EH (cell line): ENCODE measurements at places on chromosomes 6 and 20.
A peak's percentile ranks its signal among the peaks of the same experiment; 100 is the strongest.

GRCh38 chr6:75345413-75345812 lies 60.8 kb upstream of the TMEM30A start:
- no peak for DNase-seq

DNA sequence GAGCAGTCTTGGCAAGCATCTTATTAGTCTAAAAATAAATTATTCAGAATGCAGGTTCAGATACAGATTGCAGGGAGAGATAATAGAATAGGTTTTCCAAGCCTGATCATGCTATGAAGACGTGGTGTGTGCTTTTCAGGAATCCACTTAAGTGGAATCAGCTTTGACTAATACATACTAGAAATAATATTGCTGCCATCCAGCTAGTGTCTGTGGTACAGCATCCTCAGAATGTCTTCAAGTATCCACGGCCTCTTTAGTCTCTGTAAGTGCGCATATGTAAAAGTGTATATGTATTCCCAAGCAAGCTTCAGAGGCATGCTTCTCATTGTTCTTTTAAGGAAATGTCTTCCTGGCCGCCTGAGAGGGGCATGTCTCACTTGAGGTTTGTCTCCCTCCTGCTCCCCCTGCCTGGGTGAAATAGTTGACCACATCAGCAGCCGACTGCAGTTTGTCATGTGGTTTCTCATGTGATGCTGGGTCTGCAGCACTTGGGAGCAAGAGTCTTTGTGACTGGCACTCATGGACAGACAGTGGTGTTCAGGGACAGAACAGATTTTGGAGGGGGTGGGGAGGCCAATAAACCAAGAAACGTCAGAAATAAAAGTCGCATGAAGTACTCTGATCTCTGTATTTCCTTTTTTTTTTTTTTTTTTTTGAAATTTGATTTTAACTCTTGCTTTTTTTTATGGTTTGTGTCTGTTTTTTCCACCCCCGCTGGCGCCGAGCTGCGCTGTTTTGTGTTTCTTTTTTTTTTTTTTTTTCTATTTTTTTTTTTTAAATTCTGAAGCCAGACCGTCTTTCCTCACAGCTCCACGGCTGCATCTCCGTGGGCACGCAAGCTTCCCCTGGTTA lies 150.8 kb downstream of the PRL start:
- peak; percentile 82 for DNase-seq

GRCh38 chr20:37943501-37944455 lies 40.9 kb downstream of the VSTM2L start:
- DNase-seq = no peak

DNA sequence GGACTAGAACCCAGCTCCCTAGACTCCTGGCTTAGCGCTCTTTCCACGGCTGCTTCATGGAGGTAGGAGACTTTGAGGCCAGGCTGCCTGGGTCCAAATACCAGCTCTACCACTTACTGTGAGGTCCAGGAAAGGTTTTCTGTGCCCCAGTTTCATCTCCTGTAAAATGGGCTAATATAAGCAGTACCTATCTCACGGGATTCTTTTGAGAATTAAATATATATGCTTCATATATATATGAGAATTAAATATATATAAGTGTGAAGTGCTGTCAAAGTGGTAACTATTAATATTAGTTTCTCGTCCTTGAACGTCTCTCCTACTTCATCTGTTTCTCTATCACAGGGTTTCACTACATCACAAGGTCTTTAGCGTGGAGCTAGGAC lies 10.2 kb upstream of the LY6G5C start:
- no peak for DNase-seq

DNA sequence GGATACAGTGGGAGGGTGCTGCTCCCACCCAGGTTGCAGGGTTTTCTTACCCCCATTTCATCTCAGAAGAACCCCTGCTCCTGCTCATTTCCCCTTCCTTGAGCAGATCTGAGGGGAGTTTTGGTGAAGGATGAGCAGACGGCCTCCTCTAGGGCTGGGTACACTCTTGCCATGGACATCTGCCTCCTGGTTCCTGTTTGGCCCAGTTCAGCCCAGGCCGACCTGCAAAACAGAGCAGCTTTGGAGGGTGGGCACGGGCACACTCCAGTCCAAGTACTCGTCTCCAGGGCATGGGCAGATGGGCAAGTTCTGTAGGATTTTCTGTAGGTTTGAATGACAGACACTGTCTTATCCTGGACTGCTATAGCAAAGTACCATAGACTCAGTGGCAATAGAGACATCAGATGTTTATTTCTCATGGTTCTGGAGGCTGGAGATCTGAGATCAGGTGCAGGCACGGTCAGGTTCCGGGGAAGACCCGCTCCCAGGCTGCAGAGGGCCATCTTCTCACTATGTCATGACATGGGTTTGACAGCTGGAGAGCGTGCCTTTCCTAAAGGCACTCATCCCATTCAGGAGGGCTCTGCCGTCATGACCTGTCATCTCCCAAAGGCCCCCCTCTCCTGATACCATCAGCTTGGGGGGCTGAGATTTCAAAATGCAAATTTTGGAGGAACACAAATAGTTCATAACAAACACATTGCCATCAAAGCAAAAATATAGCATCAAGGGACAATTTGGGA lies 6.2 kb downstream of the NPBWR2 start:
- no peak for DNase-seq

GRCh38 chr20:21391185-21391971 lies 5.9 kb downstream of the NKX2-4 start:
- DNase-seq = no peak

DNA sequence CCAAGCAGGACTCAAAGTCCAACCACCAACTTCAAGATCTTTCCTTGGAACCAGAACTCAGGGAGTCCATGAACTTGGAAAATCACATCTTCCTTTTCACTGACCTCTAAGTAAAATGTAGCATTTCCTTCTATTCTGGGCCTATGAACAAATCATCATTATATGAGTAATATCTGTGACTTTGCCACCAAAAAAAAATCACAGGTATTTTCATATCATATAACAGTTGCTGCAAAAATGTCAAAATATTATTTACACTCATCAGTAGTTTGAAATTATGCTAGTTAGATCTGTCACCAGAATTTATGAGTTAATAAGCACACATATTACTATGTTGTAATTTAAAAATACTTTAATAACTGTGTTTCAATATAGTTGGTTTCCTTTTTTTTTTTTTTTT lies 27.3 kb upstream of the TLDC2 start:
- DNase-seq = no peak

GRCh38 chr6:28281288-28282064 lies at the start of gene PGBD1:
TSS of gene PGBD1 (plus strand) at chr6:28281572. CDS start at chr6:28283814, 2,242 bp downstream.
- DNase-seq = peak; percentile 77

GRCh38 chr20:51022227-51022802 lies 592 bp downstream of the KCNG1 start:
- DNase-seq = no peak

DNA sequence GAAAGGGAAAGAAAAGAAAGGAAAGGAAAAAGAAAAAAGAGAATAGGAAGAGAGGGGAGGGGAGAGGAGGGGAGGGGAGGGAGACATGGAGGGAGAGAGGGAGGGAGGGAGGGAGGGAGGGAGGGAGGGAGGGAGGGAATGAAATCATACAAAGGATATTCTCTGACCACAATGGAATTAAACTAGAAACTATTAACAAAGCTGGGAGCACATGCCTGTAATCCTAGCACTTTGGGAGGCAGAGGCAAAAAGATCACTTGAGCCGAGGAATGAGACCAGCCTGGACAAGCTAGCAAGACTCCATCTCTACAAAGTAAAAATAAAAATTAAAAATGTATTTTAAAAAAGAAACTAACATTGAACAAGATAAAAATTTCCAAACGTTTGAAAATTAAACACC lies 62.8 kb downstream of the ILRUN start:
- DNase-seq = peak; percentile 37

DNA sequence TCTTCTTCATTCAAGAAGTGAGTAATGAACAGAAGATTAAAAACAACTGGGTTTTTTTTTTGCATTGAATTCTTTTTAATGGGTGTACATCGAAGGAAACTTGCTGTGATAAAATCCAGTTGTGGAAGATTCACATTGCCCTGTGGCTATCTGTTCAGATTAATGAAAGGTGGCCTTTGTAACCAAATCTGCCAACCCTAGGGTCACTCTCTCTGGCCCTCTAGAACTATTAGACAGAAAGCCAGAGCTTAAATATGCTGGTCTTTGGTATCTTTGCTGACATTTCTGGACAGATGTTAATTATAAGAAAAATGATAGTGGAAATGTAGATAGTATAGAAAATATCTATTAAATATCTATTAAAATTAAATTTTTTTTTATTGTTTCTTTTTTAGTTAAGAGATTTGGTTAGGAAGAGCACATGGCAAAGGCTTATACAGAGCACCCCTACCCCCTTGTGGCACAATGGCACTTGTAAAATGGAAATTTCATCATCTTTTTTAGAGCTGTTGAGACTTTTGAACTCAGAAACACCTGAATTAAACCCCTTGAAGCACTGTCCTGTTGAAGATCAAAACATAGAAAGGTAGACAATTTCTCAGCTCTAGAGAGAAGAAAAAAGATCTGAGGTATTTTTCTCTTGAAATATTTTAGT lies 572.5 kb downstream of the PKHD1 start:
- DNase-seq = no peak

DNA sequence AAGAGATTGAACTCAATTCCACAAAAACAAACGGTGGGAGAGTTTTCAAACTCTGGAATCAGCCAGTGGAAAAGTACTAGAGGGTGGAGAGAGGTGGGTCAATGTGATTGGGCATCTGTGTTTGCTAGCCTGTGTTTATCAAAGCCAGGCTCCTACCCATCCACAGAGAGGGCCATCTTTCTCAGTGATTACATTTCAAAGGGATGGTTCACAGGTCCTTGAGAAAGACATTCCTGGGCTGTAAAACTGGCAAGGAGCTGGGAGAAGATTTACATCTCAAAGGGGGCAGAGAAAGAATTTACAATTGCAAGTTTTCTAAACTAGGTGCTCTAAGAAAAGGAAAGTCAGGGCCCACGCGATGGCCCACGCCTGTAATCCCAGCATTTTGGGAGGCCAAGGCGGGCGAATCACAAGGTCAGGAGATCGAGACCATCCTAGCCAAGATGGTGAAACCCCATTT lies 146.8 kb upstream of the UST start:
- peak; percentile 13 for DNase-seq

DNA sequence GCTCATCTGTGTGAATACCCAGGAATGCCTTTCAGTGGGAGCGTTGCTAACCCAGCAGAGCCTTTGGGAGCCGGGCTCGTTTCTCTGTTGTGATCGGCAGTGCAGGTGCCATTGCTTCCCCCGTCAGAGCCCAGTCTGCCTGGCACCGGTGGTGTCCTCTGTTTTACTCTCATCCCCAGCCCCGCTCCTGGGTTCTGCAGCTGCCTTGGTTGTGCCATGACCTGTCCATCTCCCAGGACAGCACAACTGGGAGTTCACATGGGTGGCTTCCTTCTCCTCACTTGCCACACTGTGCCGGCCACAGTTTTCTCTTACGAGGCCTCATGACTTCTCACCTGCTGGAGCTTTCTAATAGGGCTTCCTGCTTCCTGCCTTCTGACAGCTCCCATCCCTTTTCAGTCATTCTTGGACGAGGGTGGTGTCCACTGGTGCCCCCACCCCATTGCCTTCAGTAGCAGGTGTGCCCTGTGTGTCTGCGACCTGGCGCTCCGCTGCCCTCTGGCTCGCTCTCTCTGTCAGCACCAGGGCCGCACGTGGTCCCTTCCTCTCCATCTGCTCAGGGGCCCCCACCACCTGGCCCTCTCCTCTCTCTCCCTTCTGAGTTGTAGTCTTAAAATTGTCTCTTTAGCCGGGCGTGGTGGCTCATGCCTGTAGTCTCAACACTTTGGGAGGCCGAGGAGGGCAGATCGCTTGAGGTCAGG lies 110.9 kb downstream of the RPP40 start:
- no peak for DNase-seq

GRCh38 chr6:141307309-141307998 lies 825.3 kb upstream of the GJE1 start:
- no peak for DNase-seq

DNA sequence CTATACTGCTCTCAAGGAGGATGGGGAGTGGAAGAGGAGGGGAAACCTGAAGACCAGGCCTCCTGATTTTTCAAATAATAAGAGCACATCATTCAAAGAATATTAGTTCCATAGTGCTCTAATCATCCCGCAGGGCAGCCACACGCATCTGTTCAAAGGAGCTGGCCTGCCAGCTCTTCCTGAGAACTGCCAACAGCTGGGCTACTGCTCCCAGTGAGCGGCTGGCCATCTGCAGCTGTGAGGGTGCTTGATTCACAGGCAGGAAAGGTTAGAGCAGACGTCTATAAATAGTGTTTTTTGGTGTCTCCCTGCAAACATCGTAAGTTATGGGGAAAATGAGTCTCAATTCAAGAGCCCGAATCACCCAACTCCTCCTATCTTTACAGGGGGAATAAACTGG lies 17.3 kb downstream of the NSFL1C start:
- no peak for DNase-seq

DNA sequence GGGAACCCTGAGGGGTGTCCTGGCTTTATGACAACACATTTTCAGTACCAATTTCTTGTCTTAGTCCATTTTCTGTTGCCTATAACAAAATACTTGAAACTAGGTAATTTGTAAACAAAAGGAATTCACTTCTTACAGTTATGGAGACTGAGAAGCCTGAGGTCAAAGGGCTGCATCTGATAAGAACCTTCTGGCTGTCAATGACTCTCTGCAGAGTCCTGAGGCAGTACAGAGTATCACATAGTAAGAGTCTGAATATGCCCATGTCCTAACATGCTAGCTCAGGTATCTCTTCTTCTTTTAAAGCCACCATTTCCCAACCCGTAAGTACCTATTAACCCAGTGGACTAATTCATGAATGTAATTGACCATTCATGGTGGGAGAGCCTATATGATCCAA lies 1458.6 kb upstream of the EYS start:
- no peak for DNase-seq
